ENCODE measurements at places on chromosomes 2 and 18. TPM values are rescaled to one million over a fixed set of nuclear protein-coding genes. Genes with fewer than 3 reads are reported as not detected.

Gene NYAP2
- polyA plus RNA-seq: not detected

Gene TXNDC9
- 47.6 TPM for polyA plus RNA-seq

Gene POTEJ
- not detected for polyA plus RNA-seq

Gene BMP10
- polyA plus RNA-seq: not detected

Gene IL36RN
- not detected for polyA plus RNA-seq

Gene DPYSL5
- not detected for polyA plus RNA-seq

Gene LRP2
- polyA plus RNA-seq: not detected

Gene ING5
- polyA plus RNA-seq: 23.5 TPM

Gene STK36
- 3.6 TPM for polyA plus RNA-seq

Gene CNDP1
- not detected for polyA plus RNA-seq

Gene KIF5C
- 1.4 TPM for polyA plus RNA-seq

Gene SCN2A
- not detected for polyA plus RNA-seq

Gene FBXO15
- 3.1 TPM for polyA plus RNA-seq

Gene ADD2
- polyA plus RNA-seq: 3.3 TPM

Gene PDCL3
- polyA plus RNA-seq: 67.4 TPM

Gene GCC2
- 51.5 TPM for polyA plus RNA-seq

Gene BUB1
- polyA plus RNA-seq: 0.56 TPM

Gene PSMA8
- 2.1 TPM for polyA plus RNA-seq

Gene ADAM23
- polyA plus RNA-seq: 0.10 TPM

Gene TFPI
- not detected for polyA plus RNA-seq

Gene SCN9A
- polyA plus RNA-seq: 0.16 TPM

Gene FOXD4L1
- not detected for polyA plus RNA-seq

Gene DSG4
- not detected for polyA plus RNA-seq

Gene CYTIP
- 140 TPM for polyA plus RNA-seq

Data from naive thymus-derived CD8-positive, alpha-beta T cell (primary cell).